ENCODE measurements at places on chromosomes 5 and 9.

- DNase-seq = no peak
Measured at GRCh38 chr9:134486596-134486995, 155.0 kb upstream of the COL5A1 start.

GRCh38 chr5:122253794-122254193 lies 58.2 kb upstream of the SNCAIP start:
- DNase-seq = no peak

DNA sequence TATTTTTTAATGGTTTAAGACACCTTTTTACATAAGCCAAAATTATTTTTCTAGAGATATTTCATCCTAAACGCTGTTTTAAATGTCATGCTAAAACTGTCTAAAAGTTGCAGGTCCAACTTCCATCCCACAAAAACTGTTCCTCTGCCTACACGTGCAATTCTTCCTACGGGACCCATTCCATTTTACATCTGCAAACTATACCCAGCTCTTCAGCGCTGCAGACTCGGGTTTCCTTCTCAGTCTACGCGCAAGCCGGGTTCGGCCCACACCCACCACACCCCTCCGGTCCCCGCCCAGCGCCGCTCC lies 8.7 kb downstream of the RANBP6 start:
- no peak for DNase-seq

DNA sequence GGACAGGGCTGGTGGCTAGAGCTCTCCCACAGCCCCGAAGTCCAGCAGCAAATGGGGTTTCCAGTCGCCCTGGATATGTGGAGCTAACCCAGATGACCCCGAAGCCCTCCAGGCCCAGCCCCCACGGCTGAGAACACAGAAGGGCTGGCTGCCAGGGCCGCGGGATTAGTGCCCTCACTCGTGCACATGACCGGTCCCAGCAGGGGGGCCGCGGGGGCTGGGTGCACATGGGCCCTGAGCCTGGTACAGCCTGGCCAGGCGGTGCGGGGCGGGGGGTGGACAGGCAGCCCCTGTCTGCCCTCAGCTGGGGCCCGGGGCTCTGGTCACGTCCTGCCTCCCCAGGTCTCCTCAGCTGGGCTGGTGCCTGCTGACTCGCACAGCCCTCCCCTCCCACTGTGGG lies 5.9 kb downstream of the SSNA1 start:
- DNase-seq = no peak

- no peak for DNase-seq
Measured at GRCh38 chr9:16333691-16334090, 536.8 kb downstream of the BNC2 start.

GRCh38 chr5:149475777-149476176 lies 75.5 kb downstream of the CSNK1A1 start:
- DNase-seq = no peak

- peak; percentile 51 for DNase-seq
Measured at GRCh38 chr5:110917161-110917875, 154.2 kb upstream of the TSLP start.

DNA sequence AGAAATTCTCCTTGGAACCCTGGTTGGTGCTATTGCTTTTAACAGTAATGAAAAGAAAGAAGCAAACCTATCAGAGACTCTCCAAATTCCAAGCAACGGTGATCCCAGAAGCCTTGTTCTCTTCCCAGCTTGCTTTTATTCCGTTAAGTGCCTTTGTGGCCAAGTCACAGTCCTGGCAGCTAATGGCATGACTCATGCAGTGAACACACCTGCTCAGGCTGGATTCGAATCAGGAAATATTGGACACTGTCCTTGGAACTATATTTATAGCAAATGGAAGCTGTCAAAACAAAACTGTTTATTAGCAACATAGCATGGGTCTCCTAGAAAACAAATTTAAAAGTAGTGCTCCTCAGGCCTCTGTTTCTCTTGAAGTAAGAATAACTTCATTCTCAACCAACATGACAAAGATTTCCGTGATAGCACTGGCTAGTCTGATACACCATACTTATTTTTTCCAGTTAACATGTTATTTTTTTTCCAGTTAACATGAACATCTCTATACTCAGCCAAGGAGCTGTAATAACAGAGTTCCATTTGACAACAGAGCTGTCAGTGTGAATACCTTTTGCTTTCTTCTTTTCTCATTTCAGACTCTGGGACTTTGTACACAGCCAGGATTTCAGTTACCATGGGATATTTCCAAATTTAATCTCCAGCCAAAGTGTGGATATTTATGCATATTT lies 502.4 kb downstream of the GADD45G start:
- DNase-seq = peak; percentile 76

DNA sequence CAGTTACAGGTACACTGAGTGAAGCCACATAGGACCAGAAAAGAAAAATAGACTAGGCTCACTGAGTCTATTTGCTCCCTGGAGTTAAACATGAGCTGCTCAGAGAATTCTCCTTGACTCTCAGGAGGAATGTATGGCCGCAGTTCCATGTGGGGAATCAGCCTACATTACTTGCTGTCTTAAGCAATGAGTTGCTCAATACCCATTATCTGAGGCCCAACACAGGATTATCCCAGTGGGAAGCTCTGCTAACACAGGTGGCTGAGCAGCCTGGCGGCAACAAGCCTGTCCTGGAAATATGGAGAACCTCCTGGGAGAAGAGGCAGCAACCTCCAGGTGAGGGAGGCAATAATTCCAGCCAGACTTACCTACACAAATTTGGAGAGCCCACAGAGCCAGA lies 177.5 kb upstream of the NREP start:
- no peak for DNase-seq

DNA sequence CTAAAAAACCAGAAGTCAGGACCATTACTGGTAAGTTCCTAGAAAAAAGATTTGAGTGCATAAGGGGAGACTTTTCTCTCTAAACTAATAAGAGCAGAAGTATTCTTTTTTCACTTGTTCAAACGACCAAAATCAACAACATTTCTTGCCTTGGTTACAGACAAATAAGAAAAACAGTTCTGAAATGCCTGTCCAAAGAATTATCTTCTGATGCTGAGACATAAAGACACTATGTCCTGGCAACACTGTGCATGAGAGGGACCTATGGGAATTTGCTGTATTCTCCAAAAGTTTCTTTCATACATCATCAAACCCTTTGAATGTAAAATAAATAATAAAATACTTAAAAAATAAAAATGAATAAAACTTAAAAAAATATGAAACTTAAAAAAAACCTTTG lies 50.4 kb downstream of the ZNF474 start:
- DNase-seq = no peak

GRCh38 chr9:107280543-107280942 lies 2.5 kb upstream of the RAD23B start:
- DNase-seq = peak; percentile 52

DNA sequence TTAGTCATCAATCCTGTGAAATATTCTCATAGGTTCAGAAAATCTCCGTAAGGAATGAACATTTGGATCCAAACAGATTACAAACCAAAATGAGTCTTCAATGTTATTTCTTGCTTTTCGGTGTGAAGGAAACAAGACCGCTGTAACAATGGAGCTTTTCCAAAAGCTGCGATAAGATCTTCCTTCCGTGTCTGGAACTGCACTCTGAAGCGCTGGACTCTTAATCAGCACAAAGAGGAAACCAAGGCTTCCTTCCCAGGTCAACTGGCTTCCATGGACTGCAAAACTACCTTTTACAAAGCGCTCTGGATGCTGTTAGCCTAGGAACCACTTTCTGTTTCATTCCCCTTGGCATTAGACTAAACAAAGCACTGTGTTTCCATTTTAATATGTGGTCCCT lies 137.9 kb upstream of the BASP1 start:
- no peak for DNase-seq

- DNase-seq = peak; percentile 9
Measured at GRCh38 chr9:15136646-15137045, 170.4 kb downstream of the TTC39B start.

DNA sequence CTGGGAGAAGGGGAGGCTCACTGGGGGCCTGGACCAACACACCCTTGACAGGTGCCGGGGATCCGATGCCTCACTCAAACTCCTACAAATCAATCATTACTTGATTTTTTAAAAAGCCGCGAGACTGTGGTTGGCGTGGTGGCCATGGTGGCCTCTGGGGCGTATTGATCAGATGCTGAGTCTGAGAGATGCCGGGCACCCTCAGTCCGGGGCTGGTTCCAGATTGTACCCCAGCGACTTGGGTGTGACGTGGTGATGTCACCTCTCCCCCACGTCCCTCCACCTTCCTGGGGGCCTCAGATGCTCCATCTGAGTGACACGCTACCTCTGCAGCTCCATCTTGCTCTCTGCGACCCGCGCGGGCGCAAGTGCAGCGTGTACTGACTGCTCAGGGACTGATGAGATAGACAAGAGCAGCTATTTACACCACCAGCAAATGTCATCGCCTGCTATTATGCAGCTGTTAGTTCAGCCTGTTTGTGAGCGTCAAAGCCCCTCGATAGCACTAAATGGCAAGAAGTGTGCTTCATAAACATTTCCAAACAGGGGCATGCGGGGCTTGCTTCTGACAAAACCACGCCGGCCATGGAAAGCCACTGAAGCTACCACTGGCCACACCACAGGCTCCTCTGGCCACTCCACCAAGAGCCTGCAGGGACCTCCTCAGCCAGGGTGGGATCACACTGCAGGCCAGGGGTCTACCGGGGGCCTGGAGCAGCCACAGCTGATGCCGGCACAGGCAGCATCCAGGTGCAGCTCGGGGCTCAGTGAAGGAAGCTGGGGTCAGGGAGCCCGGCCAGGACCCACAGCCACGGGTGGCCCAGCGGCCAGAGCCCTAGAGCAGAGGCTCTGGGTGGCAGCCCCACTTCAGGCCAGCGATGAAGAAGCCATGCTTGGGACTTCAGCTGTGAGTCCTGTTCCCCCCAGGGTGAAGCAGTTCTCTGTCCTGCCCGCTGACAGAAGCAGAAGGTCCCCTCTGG lies 50.1 kb downstream of the SLC6A3 start:
- no peak for DNase-seq

- no peak for DNase-seq
Measured at GRCh38 chr5:137699336-137700281, 36.3 kb downstream of the KLHL3 start.

DNA sequence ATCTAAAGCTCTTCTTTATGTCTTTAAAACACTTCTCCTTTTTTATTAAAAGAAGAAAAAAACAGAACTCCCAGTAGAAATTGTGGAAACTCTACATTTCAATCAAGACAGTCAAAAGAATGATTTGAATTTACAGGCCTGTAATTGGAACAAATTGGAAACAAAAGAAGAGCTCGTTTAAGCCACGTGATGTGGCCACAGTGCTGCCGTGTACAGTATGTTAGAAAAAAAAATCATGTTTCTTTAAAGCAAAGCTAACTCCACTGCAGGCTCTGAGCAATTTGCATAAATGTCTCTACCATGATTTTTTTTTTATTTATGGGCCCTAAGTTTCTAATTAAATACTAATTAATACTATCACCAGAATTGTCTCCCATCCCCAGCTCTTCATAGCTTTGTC lies 325.6 kb downstream of the ZSWIM6 start:
- DNase-seq = no peak

GRCh38 chr9:215631-216155 lies 1.0 kb downstream of the DOCK8 start:
- peak; percentile 42 for DNase-seq

DNA sequence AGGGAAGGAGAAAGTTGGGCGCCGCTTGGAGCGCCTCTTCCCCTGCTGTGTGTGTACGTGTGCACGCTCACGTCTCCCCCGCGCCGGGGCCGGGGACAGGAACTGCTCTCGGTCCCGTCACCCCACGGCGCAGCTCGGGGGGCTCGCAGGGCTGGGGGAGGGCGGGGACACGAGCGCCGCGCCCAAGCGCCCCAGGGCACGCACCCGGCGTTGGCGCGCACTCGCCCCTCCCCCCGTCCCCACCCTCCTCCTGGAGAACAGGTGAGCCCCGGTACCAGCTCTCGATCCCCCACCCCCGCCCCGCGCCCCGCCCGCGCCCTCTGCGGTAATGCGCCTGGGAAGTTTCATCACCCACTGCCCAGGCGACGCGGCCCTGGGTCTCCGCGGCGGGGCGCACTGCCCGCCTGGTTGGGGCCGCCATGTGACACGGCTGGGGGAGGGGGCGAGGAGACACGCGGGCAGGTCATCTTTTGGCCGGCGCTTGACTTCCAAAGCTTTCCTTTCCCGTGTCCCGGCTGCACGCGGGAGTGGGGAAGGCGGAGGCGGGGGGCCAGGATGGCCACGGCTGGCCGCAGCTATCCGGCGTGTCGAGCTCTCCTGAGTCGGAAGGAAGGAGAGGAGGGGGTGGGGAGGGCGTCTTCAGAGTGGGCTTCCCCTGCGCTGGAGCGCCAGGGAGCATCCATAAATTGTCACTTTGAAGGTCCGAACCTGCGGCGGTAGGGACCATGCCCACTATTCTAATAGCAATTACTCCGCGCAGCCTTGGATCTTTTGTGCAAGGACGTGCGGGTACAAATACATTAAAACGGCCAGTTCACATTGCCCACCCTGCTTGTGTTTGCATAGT lies 1.5 kb upstream of the STC2 start:
- DNase-seq = peak; percentile 77

DNA sequence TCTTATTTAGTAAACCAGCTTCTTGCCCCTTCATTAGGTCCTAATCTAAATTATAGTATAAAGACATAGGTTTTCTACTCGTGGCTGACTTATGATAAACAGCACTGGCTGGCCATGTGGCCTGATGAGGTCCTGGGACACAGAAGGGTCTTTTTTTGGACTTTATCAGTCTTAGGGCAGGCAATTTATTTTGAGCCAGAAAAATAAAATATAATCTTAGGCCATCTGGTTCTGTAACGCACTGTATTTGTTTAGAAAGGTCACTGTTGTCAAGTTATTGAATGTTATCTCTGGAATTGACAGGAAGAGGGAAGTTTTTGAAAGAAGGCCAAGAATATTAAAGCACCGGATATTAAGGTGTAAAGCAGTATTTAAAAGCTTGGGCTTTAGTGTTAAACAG lies 53.9 kb downstream of the RFX3 start:
- no peak for DNase-seq

DNA sequence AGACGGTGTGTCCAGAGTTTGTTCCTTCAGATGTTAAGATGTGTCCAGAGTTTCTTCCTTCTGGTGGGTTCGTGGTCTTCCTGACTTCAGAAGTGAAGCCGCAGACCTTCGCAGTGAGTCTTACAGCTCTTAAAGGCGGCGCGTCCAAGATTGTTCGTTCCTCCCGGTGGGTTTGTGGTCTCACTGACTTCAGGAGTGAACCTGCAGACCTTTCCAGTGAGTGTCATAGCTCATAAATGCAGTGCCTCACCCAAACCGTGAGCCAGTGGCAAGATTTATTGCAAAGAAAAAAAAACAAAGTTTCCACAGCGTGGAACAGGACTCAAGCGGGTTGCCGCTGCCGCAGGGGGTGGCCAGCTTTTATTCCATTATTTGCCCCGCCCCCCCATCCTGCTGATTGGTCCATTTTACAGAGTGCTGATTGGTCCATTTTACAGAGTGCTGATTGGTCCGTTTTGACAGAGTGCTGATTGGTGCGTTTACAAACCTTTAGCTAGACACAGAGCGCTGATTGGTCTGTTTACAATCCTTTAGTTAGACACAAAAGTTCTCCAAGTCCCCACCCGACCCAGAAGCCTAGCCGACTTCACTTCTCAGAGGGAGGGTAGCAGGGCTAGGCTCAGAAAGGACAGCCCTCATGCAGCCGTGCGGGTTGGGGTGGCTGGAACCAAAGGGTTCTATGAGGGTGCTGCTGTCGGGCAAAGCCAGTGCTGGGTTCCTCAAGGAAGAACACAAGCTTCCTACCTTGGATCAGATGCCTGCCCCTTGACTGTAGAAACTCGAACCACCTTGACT lies 9.1 kb upstream of the RNF130 start:
- DNase-seq = no peak

Data from kidney tubule cell (primary cell).